ENCODE measurements at places on chromosomes 2 and 18.

DNA sequence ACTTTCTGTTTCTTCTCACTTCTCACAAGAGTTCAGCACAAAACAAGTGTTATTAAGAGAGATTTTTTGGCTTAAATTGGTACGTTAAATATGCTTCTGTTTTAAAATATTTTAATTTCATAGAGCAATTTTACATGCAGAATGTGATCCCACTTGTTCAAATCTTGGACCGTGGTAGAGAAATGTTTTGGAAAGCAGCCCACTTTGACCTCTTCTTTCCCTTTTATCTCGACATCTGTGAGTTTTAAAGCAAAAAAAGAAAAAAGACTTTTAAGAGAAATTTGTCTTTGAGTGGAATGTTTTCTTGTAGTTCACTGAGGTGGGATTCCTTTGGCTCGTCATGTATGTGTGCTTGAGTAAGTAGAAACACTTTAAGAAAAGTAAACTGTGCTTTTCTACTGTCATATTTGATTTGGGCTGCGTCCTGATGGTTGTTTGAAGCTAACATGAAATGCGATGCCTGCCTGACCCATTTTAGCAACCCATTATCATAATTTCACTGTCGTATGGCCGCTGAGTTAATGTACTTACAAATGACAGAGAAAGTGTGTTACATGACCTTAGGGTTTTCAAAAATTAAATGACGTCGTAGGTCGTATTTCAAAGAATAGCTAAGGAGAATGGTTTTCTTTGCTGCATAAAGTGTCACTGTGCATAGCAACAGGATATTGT is 54.5 kb downstream of the TSHZ1 start:
- no peak for DNase-seq

DNA sequence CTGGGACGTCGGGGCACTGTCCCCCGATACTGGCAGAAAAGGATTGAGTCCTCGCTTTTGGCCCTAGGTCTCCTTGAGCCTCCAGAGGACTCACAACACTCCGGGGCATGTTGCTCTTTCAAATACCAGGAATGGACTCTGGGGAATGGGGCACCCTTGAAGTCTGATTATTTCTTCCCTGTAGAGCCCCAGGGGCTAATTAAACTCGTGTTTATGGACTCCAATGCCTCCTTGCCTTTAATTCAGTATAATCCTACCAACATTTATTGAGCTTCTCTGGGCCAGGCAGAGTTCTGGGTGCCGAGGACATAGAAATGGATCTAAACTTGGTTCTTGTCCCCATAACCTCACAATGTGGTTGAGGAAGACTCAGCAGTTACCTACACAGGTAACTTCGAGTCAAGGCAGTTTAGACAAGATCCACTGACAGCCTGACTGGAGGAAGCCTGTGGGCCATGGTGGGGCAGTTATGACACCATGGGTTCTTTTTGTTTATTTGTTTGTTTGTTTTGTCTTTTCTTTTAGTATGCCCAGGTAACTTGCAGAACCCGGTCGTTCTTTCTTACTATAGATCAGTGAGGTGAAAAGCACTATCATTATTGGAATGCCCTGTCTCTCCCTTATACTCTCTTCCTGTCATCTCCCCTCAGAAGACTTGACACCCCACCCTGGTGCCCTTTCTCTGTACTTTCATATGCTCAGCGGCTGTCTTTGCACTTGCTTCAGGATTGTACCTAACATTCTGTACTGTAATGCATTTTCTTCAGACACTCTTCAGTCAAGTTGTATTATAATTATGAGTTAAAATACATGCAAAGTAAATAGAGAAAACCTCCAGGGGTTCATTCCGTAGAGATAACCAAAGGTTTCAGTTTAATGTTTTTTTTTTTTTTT is 3.2 kb downstream of the CFLAR start:
- peak; percentile 50 for DNase-seq

- no peak for DNase-seq
Measured at GRCh38 chr2:117774716-117775115, 39.8 kb upstream of the DDX18 start.

GRCh38 chr2:208101716-208102631 is 22.4 kb downstream of the CRYGD start:
- peak; percentile 28 for DNase-seq
